ENCODE measurements at places on chromosomes 4 and X.

GRCh38 chrX:26032111-26032912 is 105.8 kb upstream of the MAGEB18 start:
- no peak for DNase-seq

DNA sequence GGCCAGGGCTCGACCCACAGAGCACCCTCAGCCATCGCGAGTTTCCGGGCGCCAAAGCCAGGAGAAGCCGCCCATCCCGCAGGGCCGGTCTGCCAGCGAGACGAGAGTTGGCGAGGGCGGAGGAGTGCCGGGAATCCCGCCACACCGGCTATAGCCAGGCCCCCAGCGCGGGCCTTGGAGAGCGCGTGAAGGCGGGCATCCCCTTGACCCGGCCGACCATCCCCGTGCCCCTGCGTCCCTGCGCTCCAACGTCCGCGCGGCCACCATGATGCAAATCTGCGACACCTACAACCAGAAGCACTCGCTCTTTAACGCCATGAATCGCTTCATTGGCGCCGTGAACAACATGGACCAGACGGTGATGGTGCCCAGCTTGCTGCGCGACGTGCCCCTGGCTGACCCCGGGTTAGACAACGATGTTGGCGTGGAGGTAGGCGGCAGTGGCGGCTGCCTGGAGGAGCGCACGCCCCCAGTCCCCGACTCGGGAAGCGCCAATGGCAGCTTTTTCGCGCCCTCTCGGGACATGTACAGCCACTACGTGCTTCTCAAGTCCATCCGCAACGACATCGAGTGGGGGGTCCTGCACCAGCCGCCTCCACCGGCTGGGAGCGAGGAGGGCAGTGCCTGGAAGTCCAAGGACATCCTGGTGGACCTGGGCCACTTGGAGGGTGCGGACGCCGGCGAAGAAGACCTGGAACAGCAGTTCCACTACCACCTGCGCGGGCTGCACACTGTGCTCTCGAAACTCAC is 3.6 kb downstream of the MID1IP1 start:
- peak; percentile 42 for DNase-seq

DNA sequence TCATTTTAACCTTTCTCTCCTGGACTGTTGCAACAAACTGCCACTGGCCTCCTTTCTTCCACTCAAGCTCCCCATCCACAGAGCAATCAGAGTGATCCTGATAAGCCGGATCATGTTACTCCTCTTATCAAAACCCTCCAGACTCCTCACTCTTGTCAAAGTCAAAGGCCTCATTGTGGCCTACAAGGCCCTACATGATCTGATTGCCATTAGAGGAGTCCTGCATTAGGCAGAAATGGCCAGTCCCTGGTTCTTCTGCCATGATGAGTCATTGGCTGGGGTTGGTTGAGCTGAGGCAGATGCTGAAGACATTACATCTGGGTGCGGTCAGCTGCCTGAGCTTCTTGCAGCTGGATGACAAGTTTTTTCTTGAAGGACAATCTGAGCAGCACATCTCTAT is 32.7 kb upstream of the CASK start:
- no peak for DNase-seq

- DNase-seq = no peak
Observed at GRCh38 chrX:153471663-153472280, 1.4 kb upstream of the HAUS7 start.

GRCh38 chr4:115660465-115660864 is 547.0 kb upstream of the NDST4 start:
- no peak for DNase-seq

DNA sequence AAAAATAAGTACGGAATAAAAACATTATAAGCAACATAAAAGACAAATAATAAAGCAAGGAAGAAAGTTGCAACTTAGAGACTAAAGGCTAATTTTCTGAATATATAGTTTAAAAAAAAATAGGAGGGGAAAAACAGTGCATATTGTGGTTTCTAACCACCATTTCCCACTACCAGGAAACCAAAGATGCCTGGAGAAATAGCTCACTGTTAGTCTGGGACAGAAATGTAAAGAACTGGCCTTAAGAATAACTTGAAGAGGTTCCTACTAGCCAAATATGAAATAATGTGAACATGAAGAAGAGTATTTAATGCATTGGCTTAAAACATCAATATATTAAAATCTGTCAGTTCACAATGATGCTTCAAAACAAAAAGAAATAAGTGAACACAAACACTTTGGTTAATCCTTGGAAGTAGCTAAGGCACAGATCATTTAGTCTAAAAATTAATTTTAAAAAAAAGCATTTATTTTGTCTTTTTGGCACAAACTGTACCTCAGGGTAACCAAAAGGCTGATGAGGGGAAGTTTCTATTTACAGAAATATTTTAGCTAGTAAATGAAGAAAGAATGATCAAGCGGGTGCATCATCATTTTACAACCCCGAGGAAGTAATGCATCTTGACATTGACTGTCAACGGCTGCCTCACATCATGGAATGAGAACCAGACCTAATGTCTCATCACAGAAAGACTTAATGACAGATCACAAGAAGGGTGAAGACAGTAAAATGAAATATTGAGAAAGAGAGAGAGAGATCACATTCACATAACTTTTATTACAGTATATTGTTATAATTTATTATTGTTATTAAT is 297.2 kb upstream of the LDB2 start:
- DNase-seq = no peak

DNA sequence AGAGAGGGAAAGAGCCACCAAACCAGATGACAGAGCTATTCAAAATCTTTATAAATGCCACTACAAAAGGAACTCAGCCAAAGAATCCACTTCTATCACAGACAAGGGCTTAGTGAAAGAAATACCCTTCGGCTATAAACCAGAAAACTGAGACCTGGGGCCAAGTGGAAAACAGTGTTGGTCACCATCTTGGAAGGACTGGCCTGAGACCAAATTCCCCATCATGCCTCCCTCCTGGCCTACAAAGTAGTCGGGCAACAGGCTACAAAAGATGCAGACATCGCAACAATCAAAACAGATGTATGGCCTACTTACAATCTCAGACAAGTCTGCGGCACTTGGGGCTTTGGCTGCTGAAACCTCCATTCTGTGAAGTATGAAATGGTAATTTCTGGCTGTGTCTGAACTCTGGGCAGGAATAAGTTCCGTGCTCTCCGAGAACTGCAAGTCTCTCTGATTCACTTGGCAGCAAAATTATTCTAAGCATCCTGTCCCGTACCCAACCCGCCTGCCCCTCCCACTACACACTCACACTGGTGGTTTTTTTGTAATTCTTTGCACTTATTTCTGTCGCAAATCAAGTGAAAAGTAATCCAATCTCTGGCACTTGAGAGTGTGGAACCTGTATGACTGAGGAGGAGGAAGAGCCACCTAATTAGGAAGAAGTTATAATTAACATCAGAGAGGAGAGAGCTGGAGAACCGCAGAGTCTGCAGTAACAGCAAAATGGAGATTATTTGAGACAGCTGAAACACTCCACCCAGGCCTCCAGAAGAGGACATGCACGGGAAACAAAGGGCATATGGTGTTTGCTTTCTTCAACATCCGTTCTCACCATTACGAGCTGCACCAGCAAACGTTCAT is 87.8 kb downstream of the SH3KBP1 start:
- no peak for DNase-seq

- no peak for DNase-seq
Observed at GRCh38 chr4:131635191-131635590, 1513.9 kb upstream of the PCDH10 start.

- peak; percentile 65 for DNase-seq
Observed at GRCh38 chr4:40719008-40719623, 30.6 kb upstream of the NSUN7 start.

DNA sequence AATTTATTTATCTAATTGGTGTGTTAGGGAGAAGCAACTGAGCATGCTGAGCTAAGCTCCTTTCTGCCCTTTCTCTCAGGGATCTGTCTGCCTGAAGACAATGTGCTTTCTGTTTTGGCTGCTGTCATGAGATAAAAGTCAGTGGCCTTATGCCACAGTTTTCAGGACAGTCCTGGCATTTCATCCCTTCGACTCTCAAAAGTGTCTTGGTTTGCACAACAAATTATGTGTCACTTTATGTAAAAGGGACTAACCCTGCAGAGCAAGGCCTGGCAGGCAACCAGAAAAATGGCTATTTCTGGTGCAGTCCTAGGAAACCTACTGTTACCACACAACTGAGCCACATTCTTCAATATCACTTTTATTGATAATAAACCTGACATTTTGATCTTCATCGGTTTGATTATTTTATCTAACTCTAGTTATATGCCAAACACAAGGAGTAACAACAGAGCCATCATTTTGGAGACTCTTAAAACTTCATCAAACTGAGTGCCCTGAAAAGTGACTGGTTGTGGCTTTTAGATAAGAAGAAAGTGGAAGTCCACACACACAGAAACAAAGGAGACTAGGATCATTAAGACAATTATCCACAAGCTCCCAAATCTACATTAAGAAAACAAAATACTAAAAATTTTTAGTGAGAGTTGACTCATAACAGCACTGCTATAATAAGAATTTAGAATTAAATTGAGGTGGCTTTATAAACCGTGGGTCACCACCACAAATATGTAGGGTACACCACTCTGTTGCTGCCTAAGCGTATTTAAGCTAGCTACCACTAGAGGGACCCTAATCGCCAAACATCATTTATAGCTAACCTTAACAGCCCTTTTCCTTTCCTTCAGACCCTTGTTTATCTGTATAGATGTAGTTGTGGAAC is 95.9 kb upstream of the PTPN13 start:
- peak; percentile 11 for DNase-seq

- no peak for DNase-seq
Observed at GRCh38 chr4:116539744-116540143, 545.6 kb downstream of the TRAM1L1 start.

DNA sequence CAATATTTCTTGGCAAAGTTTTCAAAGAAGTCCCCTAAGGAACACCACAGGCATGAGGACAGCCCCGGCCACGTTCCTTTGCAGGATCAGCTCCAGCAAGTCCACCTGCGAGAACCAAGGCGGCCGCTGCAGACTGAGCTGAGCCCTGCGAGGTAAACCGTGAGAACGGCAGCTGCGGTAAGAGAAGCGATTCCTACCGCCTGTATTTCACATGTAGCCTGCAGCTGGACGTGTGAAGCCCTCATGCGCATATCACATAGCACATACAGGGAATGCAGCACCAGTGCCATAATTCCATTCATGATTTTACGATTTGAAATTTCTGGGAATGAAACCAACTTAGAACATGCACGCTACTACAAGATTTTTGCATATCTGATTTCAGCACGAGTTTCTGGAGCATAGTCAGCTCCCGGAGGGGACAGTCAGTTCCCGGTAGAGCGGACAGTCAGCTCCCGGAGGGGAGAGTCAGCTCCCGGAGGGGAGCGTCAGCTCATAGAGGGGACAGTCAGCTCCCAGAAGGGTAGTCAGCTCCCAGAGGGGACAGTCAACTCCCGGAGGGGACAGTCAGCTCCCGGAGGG is 41.7 kb downstream of the FGFRL1 start:
- no peak for DNase-seq

DNA sequence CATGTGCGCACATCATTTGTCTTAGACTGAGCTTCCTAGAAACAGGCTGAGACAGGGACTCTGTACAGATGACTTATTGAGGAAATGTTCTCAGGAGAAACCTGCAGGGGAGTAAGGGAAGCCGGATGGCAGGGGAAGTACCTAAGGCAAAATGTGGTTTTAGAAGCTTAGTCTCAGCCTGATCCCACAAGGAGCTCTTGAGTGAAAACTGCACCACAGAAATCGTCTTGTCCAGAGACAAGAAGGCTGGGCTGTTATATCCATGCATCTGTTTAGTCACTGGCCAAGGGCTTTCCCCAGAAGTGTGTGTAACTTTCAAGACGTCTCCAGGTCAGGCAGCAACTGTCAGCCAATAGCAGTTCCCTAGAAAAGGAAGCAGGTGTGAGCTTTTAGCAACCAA is 86.0 kb downstream of the FUNDC1 start:
- DNase-seq = no peak

DNA sequence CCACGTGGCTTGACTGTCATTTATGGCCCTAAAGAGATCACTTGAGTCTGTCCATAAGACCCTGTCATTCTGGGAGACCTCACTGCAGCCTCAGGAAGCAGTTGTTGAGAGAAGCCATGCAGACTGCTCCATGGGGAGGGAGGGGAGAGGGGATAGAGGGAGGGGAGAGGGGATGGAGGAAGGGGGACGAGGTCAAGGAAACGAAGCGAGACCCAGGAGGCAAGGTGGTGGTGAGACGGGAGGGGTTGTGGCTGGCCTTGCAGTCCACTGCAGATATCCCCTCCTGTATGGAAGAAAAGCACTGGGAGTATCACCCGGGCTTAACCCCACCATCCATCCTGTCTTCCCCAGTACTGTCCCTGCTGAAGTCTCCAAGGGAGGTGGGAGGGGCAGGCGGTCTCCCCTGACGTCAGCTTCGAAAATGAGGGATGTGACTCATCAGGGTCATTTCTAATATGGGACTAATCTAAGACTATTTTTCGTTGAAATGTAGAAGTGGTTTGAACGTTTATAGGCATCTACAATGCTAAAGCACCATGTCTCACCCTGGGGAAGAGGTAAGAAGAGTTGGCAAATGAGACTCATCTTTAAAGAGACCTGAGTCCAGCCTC is 5.6 kb downstream of the TMEM255A start:
- DNase-seq = no peak

GRCh38 chr4:54937501-54937900 is 187.9 kb downstream of the KDR start:
- no peak for DNase-seq

- no peak for DNase-seq
Observed at GRCh38 chr4:85478576-85478975, 3.6 kb downstream of the ARHGAP24 start.

DNA sequence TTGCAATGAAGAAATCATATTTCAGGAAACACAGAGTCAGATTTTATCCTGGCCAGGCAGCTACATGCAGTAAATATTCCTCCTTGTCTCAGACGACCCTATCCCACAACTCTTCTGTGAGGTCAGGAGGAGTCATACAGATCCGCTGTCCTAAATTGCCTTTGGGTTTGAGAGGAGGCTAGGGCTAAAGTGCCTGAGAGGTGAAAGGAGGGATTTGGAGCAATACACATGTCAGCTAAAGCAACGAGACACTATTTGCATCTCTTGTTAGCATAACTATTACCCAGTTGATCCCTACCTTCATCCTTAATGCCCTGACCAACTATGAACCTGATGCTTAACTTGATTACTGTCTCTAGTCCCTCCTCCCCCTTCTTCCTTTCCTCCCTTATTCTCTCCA is 98.6 kb downstream of the TBC1D19 start:
- DNase-seq = no peak

GRCh38 chr4:173264245-173264644 is 69.9 kb downstream of the HMGB2 start:
- no peak for DNase-seq

DNA sequence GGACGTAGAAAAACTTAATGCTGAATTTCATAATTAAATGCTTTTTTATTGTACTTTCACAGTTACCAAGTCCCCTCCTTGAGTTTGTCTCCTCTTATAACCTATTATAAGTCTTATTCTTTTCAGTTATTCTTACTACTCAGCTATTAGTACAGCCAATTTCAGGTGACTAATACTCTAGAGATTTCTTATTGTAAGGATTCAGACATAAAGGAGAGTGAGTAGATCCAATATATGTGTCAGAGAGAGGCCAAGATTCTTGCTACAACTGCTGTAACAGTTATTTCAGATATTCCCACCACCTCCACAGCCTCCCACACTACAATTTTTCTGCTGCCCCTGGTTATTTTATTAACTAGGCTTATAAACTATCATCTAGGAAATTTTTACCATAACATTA is 274.5 kb downstream of the GPAT3 start:
- DNase-seq = no peak

GRCh38 chrX:101062176-101062575 is 10.3 kb upstream of the TRMT2B start:
- no peak for DNase-seq
